DMS153 (cell line): ENCODE measurements at places on chromosomes 6 and 20.

GRCh38 chr6:74577619-74578018, 628.2 kb downstream of the COL12A1 start:
- no peak for DNase-seq

- peak; percentile 16 for DNase-seq
Observed at GRCh38 chr6:20092071-20092566, 120.2 kb downstream of the MBOAT1 start.

GRCh38 chr20:33477386-33478234, 12.3 kb upstream of the CBFA2T2 start:
- DNase-seq = peak; percentile 99

DNA sequence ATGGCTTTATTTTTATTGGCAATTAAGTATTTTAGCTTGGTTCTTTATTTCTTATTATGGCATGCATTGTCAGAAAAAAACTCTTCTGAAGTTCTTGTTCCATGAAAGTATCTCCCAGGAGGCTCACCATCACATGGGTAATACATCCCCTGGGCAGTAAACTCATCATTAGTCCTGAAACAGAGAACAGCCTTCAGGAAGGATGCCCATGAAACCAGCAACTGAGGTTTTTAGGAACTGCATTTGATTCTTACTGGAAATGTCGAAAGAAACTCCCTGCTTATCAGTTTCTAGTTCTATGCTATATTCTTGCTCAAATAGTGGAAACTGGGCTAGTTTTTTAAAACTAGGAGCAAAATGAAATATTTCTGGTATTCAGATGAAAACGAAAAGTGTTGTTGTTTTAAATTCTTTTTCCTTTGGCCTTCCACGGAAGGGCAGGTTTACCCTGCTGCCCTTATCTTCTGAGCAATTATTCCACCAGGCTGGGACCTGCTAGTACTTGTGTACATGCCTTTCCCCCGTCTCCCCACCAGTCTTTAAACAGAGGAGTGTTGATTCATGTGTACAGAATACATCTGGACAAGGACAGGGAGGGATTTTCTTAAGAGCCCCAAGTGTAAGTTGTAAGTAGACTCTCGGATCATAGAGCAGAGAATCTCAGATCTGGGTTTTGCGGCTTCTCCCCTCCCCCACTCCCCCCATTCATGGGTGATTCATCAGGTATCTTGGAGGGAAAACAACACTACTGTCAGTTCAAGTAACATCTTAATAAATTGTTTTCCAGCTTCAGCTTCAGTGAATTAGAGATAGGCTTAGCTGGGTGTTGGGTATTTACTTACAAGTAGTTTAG, 81.5 kb downstream of the RTN4IP1 start:
- no peak for DNase-seq

DNA sequence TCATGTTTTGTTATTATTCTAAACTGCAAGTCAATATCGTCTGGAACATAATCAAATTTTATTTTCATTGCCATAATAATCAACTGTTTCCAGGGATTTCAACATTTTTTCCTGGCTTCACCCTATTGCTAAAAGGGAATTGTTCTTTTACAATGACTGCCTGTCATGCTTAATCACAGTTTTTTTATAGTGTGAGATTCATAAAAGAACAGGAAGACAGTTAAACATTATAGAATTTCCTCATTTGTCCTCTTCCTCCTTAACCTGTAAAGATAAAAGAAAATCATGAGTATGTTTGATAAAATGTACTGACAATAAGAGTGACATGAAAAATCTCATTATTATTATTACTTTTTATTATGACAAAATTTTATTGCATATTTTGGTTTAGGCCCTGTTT, 73.3 kb upstream of the CENPW start:
- DNase-seq = no peak

DNA sequence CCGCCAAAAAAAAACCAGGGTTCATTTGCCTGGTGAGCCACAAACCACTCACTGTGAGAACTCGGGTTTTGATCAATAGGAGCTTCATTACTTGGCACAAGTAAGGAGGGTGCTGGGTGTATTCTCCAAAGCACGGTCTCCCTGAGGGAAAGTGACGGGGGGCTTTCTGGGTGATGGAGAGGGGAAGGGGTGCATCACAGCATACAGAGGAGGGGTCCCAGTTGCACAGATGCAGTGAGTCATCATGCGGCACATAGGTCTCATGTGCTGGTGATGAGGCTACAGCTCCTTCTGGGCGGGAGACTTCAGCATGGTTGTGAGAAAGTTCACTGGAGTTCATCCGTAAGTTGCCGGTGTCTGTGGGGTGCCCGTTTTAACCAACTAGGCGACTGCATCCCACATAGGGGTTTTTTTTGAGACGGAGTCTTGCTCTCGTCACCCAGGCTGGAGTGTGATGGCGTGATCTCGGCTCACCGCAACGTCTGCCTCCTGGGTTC, 36.2 kb downstream of the SUN5 start:
- no peak for DNase-seq

- DNase-seq = peak; percentile 29
Observed at GRCh38 chr6:17450832-17451231, 57.4 kb downstream of the CAP2 start.

DNA sequence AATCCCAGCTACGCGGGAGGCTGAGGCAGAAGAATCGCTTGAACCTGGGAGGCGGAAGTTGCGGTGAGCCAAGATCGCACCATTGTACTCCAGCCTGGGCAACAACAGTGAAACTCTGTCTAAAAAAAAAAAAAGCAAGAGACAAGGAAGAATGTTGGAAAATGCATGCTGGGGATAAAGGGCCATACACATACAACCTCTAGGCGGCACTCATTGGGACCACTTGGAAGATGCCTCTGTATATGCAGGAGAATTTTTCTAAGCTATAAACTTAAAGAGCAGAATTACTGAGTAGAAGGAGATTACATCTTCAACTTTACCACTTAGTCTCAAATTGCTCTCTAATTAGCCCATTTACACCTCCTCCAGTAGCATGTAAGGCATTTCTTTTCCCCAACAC, 42.8 kb downstream of the ZBTB9 start:
- DNase-seq = no peak

DNA sequence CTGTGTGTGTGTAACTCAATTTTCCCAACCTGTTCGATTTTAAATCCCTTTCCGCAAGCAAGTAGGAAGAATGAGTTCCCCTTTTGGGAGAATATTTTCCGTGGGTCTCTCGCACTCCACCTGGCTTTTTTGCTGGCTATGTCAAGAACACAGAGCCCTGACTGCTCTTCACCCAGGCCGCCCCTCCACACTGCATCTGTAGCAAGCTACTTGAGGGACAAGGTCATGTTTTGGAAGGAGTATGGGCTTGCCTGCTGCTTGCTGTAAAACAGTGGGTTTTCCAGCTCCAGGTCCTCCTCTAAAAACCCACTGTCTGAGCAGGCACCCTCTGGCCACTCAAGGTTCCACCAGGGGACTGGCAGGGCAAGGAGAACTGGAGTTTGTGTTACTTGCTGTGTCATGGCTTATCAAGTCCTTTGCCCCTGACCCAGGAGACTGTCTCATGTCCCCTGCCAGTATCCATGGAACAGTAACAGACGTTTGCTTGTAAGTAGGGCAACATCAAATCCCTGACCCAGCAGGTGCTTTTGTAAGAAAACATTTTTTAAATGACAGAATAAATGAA, 35.5 kb upstream of the SYNJ2 start:
- no peak for DNase-seq

DNA sequence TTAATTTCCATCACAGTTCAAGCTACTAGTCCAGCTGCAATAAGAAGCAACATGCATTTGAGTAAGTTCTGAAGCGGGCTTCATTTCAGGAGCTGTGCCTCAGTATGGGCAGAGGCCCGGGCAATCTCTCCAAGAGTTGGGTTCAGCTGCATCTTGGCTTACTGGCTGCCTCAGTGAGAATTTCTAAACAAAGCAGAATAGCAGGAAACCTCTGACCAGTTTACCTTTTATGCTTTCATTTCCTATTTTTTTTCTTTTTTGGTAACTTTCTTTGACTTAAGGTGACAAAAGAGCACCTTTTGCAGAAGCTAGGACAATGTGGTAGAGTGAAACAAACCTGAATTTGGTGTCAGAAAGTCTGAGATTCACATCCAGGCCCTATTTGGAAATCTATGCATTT, 51.0 kb upstream of the FBXO30 start:
- no peak for DNase-seq

DNA sequence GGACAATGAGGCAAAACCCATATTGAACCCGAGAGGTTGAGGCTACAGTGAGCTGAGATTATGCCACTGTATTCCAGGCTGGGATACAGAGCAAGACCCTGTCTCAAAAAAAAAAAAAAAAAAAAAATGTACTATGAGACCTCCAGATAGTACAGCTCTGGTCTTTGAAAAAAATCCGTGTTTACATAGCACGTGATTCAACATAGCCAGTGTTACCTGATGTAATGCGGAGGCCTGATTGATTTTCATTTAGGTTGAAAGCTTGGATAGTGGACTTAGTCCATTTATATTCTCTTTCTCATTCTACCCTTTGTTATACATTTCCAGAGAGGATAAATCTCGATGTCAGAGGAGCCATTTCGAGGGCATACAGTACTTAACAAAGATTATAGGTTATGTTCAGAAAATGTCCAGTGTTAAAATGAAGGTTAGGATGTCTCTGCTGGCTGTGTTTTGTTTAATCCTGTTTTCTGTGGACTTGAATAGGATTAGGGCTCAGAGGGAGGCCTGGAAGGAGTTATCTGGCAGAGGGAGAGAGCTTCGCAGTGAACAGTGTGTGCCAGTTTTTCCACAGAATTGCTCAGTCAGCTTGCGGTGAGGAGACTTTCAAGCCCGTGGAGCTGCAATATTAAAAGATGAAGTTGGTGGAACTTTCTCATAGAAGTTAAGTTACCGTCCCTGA, 33.9 kb upstream of the BCLAF1 start:
- DNase-seq = no peak

- DNase-seq = peak; percentile 75
Observed at GRCh38 chr20:1469925-1470571, 3.4 kb upstream of the NSFL1C start.
